ENCODE measurements at places on chromosomes 3 and 15.

GRCh38 chr15:39471785-39472574 lies 108.9 kb upstream of the THBS1 start:
- DNase-seq, result no peak

DNA sequence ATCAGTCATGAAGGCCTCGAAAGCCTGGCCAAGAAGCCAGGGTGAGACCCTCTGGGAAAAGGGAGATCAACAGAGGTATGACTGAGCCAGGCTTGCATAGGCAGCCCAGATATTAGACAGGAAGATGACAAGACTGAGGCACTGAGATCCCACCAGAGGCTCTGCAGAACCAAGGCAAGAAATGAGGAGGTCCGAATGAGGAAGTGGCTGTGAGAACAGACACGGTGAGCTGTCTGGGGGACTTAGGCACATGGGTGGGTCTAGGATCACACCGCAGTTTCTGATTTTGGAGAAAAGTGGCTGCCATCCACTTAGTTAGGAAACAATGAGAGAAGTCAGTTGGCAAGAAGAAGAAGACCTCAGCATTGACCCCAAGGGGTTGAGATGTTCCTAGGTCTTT lies 31.5 kb upstream of the PRSS50 start:
- DNase-seq, result no peak

DNA sequence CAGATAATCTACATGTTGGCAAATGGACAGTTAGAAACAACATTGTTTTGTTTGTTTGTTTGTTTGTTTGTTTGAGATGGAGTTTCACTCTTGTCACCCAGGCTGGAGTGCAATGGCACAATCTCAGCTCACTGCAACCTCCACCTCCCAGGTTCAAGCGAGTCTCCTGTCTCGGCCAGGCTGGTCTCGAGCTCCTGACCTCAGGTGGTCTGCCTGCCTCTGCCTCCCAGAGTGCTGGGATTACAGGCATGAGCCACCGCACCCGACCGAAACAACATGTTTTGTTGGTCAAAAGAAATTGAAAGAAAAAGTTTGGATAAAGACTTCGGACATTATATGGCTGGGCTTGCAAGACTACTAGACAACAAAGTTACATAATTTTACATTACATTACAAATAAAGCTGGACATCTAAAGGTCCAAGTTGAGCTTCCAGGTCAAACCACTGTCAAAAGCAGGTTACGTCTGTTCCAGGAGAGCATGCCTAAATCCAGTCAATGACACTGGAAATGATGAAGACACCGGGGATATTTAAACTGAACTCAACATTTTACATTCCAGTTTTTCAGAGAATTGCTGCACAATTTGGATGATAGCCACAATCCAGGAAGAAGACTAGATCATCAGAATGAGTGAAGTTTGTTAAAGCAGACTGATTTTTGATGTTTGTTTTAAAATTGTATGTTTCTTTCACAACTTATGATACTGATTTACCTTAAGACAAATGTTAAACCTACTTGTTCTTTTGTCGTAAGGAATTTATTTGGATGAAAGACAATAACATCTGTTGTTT lies 18.6 kb downstream of the SERP1 start:
- DNase-seq, result no peak

DNA sequence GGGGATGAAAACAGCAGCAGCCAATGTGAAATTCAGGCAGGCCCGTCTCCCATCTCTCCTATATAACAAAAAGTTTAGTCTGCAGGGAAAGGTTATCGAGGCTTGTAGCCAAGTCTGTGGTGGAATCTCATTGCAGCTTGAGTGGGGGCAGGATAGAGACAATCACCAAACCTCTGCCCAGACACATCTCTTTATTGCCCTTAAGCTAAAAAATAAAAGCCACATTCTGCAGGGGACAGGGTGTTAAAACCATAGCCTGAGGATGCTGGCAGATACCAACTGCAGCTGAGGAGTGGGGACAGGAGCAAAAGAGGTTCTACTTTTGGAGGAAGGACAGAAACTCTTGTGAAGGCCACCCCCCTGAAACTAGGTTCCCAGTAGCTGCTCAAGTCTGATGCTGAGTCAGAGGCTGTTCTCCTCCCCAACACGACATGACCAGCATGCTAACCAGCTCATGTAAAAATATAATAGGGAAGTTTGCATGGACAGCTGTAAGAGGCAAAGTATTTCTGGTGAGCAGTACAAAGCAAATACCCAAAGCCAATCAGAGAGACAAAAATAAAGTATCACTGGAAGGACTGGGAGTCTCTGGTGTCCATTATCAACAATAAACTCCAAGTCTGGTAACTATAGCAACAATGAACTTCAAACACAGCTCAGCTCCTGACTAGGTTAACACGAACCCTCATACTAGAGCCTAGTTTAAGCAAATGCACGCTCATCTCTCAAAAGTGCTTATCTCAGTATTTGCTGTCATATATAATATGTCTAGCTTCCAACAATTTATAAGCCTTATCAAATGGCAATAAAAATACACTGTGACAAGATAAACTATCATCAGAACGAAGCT lies 362.2 kb upstream of the SLCO3A1 start:
- no peak for DNase-seq

- DNase-seq, result no peak
Measured at GRCh38 chr15:94001255-94001801, 230.0 kb upstream of the MCTP2 start.

- no peak for DNase-seq
Measured at GRCh38 chr3:71436337-71436736, 147.2 kb downstream of the FOXP1 start.

DNA sequence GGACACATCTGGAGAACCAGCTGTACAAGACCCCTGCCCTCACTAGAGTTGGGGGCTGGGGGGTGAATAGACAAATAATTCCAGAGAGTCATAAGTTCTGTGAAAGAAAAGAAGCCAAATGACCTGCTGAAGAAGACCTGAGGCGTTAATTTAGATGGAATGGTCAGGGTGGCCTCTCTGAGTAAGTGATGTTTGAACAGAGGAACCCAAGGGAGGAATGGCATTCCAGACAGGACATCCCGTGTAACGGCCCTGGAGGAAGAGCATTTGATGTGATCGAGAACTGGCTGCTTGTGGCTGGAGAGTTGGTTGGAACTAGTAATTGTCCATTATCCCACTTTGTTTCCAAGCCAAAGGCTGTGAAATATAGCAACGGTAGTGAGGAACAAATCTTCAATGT lies 1.7 kb downstream of the NR2C2 start:
- no peak for DNase-seq

- no peak for DNase-seq
Measured at GRCh38 chr3:129575997-129576384, 30.5 kb downstream of the PLXND1 start.

DNA sequence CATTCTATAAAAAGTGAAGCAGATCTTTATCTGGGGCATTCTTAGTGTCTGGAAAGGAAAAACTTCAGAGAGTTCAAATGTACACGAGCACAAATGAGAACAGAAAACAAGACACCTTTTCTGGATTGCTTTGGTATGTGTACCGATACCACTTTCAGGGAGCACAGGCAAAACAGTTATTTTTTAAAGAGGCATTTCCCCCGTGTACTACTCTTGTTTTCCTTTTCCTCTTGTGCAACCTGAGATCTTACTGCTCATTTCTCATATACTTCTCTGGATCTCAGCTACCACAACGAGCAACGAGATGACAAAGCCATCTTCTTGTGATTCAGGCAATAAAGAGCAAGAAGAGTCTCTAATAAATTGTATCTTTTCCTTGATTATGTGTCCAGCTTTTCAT lies 463.6 kb downstream of the SHQ1 start:
- no peak for DNase-seq

- no peak for DNase-seq
Measured at GRCh38 chr15:40008061-40008765, 30.8 kb downstream of the SRP14 start.

GRCh38 chr3:8103954-8104353 lies 397.7 kb upstream of the LMCD1 start:
- no peak for DNase-seq

DNA sequence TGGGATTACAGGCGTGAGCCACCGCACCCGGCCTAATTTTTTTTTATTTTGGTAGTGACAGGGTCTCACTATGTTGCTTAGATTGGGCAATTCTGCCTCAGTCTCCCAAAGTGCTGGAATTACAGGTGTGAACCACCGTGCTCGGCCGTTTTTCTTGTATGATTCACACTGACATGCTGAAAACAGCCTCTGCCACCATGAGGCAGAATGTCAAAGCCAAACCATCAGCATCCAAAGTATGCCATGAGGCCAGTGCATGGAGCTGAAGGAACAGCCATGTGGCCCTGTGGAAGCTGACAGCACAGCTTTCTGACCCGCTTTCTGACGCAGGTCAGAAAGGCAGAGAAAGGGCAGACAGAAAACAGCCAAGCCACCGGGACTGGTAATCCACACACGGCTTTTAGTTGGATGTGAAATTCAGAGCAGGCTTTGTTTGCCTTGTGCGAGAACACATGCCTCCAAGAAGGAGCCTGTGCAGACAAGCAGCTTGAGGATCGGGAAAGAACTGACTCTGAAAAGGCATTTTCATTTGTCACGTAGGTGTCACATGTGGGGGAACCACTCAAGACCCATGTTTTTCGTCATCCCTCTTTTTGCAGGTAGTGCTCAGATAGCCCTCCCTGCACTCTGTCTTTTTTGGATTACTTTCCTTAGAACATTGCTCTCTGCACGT lies 25.1 kb downstream of the XYLB start:
- DNase-seq, result no peak

GRCh38 chr3:160027541-160028195 lies 39.0 kb downstream of the IL12A start:
- no peak for DNase-seq

GRCh38 chr15:40285554-40286011 lies 2.7 kb upstream of the ANKRD63 start:
- no peak for DNase-seq

GRCh38 chr3:82078246-82078645 lies 316.8 kb upstream of the GBE1 start:
- no peak for DNase-seq

- DNase-seq, result no peak
Measured at GRCh38 chr3:70038693-70039092, 39.2 kb downstream of the SAMMSON start.

DNA sequence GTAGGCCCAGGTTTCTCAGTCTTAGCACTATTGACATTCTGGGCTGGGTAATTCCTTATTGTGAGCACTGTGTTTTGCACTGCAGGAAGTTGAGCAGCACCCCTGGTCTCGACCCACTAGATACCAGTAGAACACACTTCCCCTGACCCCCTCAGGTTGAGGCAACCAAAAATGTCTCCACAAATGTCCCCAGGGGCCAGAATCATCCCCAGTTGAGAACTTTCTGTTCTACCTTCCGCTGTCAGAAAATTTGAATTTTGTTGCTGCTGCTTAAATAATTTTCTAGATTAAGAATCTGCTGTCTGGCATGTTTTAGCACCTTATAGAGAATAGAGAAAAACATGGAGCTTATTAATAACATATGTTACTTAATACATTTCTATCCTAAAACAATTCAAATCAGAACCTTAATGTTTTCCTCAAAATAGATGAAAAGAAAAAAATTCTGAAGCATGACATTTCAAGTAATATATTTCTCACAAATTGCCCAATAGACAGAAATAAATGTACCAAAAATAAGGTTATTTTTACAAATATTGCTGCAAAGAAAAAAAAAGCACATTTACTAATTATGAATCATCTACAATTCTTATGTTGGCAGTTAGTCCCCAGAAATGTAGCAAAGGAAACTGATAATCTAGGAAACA lies 13.2 kb upstream of the THRB start:
- no peak for DNase-seq

DNA sequence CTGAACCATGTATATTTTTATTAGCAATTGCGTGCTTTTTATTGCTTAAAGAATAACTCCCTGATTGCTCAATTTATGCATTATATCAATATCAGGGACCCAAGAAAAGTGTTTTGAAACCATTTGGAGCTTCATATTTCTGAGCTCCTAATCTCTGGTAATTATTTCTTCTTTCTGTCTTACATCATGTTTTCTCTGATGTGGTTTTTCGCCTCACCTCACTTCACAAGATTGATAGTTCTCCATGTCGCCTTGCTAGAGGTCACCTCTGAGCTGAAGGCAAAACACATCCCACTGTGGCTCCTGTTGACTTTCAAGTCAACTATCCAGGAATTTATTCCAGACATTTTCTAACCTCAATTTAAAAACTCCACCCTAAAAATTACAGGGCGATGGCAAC lies 837.4 kb downstream of the CADM2 start:
- DNase-seq, result no peak

DNA sequence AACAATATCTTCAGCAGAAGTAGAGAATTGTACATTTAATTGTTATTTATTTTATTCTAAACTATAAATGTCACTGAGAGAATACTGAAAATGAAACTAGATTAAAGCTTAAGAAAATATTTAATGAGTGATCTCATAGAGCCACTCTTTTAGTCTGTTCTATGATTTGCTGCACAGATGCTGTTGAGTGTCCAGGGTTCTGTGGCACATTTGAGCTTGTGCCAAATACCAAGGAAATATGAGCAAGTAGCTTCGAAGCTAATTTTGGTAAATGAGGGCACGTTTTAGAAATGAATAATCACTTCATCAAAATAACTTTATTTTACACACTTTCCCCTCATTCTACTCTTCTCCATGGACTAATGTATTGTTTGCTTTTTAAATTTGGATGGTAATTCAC lies 53.6 kb upstream of the THRB start:
- no peak for DNase-seq

DNA sequence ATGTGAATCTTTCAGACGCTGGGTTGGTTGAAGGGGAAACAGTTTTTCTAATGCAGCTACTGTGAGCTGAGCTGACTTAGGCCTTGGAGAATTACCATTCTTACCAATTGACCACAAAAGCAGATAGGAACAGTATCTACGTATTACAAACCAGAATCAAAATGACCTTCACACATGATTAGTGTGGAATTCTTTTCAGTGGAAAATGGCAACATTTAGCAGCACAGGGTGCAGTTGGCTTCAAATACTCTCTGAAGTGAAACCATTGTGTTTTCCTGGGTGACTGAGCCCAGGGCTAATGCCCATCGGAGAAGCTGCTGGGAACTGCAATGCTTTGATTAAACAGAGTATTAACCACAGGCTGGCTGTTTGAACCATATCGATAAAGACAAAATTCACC lies 40.2 kb upstream of the GOLGA8J start:
- no peak for DNase-seq
